ENCODE measurements at places on chromosomes 2 and 18. TPM values are rescaled to one million over a fixed set of nuclear protein-coding genes. Genes with fewer than 3 reads are reported as not detected.

Gene STON1
- 14.8 TPM for total RNA-seq

Gene LRRTM1
- total RNA-seq: not detected

Gene PDE1A
- total RNA-seq: 206 TPM

Gene FARSB
- 13.9 TPM for total RNA-seq

Gene AFF3
- total RNA-seq: 0.32 TPM

Gene KCNIP3
- 4.4 TPM for total RNA-seq

Gene ALPP
- total RNA-seq: not detected

Gene KLHL14
- total RNA-seq: not detected

Gene TMEM178A
- 5.7 TPM for total RNA-seq

Gene SCN3A
- not detected for total RNA-seq

Gene CDKL4
- total RNA-seq: 1.3 TPM

Gene CYP1B1
- 64.0 TPM for total RNA-seq

Gene DSG4
- total RNA-seq: not detected

Gene LCT
- not detected for total RNA-seq

Gene RAB31
- 40.4 TPM for total RNA-seq

Gene POMC
- 2.8 TPM for total RNA-seq

Gene ANKRD30BL
- not detected for total RNA-seq

Gene CARF
- total RNA-seq: 3.7 TPM

Gene C1QL2
- not detected for total RNA-seq

Gene C2orf81
- total RNA-seq: 0.49 TPM

Gene NUP35
- total RNA-seq: 6.7 TPM

Gene REG3A
- not detected for total RNA-seq

Gene CAPN13
- total RNA-seq: not detected

Gene SPRED2
- total RNA-seq: 18.8 TPM

Gene RAB1A
- total RNA-seq: 82.0 TPM
